Aorta (tissue), 5 donors: ENCODE measurements at places on chromosomes 4 and X.
A peak's percentile ranks its signal among the peaks of the same experiment; 100 is the strongest.

- DNase-seq, result no peak
Measured at GRCh38 chrX:9522378-9523155, 57.7 kb downstream of the TBL1X start.

GRCh38 chr4:82373816-82374625 lies at the start of gene HNRNPD:
Gene HNRNPD (minus strand): TSS chr4:82373991. CDS start chr4:82373678, 313 bp downstream.
- DNase-seq, result peak; percentile 99

DNA sequence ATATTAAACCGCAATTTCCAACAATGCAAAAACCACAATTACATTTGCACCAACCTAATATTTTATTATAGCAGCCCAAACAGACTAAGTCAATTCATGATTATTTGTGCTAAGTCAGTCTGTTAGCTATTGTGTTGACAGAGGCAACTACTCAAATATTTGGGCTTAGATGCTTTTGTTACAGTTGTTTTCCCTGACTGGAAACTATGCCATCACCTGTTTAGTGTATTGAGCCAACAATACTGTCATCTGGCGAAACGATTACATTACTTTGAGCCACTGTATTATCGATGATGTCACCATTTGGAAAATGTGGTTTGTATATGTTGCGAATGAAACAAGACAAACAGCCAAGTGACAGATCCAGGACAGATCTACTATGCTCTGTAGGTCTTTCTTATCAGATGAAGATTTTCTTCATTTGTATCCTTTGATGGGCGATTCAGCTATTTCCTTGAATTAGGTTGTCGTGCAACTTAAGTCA lies 38.7 kb upstream of the INTS6L start:
- no peak for DNase-seq

DNA sequence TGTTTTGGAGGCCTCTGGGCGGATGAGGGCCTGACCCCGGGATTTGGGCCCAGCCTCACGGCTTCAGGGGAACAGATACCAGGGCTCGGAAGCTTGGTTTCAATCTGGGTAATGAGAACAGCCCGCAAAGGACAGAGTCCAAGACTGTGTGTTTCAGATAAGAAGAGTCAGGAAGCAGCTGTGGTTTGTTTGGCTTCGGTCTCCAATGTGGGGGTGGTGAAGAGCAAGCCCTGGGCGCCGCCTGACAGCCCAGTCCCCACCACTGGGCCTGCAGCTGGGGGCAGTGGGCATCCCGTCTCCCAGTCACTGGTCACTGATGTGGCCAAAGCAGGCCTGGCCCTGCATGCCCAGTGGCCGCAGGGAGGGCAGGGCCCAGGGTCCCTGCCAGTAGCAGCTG lies 9.1 kb downstream of the WFS1 start:
- DNase-seq, result no peak

DNA sequence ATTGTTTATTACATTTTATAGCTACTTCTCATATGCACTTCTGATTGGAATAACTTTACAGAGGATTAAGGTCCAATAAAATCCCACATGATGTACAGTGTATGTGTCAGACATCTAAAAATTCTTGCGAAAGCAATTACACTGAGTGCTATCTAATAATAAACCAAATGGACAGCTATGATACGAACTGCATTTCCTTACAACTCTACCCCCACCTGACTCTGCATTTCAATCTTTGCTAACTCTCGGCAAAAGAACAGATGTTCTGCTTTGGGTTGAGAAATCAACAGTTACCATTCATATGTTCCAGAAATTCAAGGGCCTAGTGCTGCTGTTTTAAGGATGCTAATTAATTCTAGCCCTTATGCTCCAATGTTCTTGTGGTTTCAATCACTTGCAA lies 287.9 kb upstream of the NOCT start:
- no peak for DNase-seq

GRCh38 chr4:102783006-102783405 lies 22.2 kb upstream of the MANBA start:
- no peak for DNase-seq

GRCh38 chrX:9644335-9644734 lies 121.3 kb downstream of the GPR143 start:
- no peak for DNase-seq
